ENCODE measurements at places on chromosomes 1 and 21.

DNA sequence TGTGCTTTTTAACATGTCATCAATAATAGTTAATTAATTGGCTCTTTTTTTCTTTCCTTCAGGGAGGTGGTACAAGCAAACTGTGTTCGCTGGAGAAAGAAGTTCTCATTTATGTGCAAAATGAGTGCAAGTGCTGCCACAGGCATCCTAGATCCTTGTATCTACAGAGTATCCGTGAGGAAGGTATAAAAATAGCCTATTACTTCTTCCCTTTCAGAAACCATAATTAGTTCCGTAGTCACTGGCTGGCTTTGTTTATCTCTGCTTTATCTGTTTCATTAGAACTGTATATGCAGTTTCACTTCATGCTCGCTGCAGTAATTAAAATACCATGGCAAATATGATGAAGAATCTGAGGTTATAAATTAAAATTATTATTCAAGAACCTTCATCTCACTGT, 40.6 kb downstream of the EEIG2 start:
- no peak for DNase-seq

DNA sequence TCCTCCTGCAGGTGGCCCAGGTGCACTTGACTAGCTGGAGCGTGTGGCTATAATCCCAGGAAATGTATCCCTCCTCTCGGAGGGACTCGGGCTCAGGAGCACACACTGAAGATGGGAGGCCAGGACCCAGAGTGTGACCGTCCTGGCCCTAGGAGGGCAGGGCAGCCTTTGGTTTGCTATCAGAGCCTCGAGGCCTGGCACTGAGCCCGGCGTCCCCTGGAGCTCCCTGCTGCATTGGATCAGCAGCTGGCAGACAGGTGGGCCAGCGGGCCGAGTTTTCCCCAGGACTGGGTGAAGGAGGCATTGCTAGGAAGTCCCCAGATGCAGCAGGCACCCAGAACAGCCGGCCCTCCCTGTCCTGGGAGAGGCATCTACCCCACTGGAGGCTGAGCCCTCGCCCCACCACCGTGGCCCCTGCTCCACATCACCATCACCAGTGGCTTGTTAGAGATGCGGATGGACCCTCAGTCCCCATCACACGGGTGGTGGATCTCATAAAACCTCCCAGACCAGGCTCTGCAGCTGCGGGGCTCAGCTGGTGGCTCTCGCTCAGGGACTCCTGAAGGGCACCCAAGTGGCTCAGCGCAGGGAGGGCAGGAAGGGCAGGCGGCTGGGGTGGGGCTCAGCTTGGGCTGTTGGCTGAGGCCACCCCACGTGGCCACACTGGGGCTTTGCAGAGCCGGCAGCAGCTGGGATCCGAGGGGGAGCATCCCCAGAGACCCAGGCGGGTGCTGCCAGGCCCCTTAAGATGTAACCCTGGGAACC, 32.7 kb upstream of the POFUT2 start:
- DNase-seq, result no peak

- DNase-seq, result no peak
These were observed 2.2 kb downstream of the SOX13 start for GRCh38 chr1:204075139-204075521.

DNA sequence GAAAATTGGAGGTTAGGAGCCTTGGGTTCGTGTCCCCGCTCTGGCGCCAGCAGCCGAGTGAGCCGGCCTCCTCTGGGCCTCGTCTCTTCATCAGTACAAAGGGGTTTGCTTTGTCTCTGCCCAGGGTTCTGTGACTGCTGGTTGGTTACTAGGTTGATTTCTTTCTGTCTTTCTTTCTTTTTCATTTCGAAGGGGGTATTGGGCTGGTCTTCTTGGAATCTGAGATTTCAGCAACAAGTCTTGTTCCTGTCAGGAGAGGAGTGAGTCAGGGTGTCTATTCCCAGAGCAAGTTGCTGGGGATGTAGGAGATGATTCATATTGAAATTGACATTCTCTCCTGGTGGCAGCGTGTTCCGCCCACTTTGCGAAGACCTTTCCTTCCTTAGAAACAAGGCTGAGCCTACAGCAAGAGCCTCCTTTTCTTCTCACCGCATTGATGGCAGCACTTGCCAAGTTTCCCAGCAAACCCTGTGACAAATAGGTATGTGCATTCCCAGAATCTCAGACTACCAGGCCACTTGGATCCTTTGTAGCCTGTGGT, 79.2 kb downstream of the MAN1C1 start:
- no peak for DNase-seq

GRCh38 chr21:45019076-45019886, 55.1 kb upstream of the ADARB1 start:
- no peak for DNase-seq

- DNase-seq, result no peak
These were observed 63.7 kb downstream of the SLX9 start for GRCh38 chr21:45003331-45004058.

GRCh38 chr1:85609976-85610375, 29.4 kb downstream of the CCN1 start:
- DNase-seq, result no peak

- no peak for DNase-seq
These were observed 83.9 kb downstream of the DYRK1A start for GRCh38 chr21:37450445-37450941.
